ENCODE measurements at places on chromosomes 1 and 21.

DNA sequence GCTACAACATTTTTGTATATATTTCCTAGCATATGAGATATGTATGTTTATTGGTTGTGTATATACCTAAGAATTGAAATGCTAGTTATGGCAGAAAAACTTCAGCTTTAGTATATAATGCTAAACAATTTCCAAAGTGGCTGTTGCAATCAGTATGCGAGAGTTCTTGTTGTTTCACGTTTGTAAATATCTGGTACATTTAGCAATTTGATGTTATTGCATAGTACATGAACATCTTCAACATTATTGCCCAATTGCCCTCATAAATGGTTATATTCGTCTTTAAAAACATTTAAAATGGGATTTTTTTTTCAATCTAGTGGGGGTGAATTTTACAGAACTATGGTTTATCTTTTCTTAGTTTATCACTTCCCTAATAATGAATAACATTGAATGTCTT is 86.2 kb upstream of the HP1BP3 start:
- no peak for DNase-seq

DNA sequence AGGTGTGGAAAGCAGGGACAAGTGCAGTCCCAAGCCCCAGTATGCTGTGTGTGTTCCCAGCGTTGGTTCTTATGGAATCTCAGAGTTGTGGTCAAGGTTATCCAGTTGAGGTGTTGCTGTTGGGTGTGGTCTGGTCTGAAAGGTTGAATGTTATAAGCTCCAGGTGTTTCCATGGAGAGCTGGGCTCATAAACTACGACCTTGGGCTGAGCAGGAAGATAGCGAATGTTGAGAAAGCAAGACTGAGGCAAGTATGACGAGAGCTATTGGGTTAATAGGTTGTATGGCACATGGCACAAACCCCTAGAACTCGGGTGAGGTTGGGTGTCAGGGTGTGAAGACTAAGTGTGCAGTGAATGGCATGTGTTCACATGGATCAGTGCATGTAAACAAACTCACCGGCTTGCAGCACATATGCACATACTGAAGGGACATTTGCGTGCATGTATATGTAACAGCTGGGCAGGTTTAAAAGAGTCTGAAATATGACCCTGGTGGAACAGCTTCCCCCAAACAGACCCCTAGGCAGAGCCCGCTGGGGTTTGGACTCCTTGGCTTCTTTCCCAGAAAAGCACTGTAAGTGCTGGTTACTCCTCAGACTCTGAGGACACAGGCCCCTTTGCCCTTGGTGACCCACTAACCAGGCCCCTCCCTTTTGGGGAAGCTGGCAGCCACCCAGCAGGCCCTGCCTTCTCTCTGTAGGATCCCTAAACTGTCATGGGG is 117.5 kb downstream of the NAV1 start:
- no peak for DNase-seq

DNA sequence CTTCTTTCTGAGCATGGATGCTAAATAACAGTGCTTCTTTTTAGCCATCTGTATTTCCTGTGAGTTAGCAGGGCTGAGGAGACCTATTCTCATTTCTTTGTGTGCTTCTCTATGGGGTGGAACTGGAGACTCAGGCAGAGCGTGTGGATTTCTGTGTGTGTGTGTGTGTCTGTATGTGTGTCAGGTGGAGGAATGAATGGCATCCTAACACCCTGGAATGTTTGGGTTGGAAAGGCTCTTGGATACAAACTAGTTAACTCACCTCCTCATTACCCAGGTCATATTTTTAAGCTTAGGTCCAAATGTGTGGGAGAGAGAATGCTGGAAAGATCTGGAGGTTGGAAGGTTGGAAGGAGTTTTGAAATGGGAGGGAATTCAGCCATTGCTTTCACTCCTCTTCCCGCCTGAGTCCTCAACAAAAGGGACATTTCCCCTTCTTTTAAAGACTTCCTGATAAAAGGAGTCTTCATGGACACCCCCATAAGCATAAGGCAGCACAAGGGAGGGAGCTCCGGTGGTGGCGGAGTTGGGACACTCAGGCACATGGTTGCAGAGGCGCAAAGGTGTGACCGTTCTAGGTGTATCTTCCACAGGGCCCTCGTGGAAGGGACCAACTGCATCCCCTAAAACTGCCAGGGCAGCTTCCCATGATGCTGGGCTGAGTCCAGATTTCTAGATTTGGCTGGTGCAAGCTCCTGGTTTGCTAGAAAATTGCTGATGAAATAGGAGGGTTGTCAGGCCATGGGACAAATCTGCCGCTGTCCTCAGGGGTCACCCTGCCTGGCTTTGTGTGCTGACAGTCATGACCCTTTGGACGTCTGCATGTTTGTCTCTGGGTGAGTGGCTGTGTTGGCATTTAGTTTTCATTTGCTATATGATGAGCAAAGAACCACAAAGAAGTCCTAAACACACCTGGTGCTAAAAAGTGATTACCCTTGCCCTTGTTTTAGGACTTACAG is 37.6 kb downstream of the MTARC1 start:
- DNase-seq = no peak

DNA sequence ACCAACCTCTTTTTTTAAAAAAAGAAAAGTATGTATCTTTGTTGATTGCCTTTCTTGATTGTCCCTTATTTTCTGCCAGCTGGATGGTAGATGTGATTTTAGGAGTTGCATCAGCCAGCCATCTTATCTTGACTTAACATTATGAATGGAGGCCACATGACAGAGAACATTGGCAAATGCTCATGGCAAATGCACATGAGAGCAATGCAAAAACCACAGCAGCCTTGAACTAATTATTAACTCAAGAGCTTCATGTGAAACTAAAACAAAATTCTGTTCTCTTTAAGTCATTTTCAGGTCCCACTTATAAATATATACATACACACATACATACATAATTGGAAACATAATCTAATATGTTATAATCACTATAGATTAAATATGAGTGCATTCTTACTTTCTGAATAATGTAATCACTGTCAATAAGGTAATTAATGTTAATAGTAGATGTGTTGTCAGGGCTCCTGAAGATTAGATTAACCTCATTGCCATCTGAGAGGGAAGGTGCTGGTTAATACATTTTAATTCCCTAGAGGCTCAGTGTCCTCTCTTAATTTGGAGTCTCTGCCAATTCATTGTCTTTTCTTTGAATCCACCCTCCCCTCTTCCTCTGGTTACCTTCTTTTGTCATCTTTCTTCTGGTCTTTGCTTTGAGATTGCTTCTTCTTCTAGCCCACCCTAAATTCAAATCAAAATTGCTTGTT is 962.2 kb downstream of the ADGRL2 start:
- DNase-seq = no peak

DNA sequence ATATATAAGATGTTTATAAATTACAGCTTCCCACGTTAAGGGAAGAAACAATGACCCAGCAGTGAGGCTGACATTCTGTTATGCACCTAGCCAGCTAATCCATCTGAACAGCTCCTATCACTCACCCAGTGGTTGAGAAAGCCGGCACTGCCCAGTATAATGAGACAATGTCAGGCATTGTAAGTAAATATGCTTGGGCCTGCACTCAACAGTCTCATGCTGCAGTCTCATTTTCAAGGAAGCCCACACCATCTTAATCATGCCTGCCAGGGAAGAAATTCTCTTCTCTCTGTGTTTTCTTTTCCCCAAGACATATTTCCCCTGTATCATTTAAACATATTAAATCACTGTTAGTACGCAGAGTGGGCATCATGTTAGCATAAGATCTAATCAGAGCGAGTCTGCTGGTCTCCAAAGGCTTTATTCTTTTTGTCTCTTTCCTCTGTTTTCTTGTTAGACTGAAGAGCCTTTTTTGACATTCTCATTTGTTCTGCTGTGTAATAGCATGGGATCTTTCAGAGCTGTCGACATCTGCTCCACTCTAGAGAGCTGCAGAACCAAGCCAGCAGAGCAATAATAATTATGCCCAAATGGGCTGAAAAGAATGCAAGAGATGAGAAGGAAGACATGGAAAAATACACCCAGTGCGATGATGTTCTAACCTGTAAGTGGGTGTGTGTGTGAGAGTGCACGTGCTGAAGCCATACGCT is 67.6 kb upstream of the SLC22A15 start:
- no peak for DNase-seq

DNA sequence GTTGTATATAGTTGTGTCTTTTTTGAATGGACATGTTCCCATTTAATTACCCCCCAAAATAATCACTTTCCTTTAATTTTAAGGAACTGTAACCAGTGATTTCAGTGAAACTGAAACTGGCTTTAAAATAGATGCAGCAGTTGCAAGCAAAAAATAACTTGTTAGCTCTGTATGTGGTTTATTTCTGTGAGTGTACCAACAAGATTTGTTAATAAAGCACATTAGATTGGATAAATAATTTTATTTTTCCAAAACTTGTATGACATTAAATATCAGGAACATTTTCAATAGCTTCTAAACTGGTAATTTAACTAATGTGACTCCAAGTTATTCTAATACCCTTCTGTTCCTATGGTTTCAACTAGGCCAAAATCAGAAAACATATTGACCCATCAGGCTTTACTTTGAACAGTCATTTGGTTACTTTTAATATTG is 184.3 kb upstream of the CACYBP start:
- DNase-seq = no peak

DNA sequence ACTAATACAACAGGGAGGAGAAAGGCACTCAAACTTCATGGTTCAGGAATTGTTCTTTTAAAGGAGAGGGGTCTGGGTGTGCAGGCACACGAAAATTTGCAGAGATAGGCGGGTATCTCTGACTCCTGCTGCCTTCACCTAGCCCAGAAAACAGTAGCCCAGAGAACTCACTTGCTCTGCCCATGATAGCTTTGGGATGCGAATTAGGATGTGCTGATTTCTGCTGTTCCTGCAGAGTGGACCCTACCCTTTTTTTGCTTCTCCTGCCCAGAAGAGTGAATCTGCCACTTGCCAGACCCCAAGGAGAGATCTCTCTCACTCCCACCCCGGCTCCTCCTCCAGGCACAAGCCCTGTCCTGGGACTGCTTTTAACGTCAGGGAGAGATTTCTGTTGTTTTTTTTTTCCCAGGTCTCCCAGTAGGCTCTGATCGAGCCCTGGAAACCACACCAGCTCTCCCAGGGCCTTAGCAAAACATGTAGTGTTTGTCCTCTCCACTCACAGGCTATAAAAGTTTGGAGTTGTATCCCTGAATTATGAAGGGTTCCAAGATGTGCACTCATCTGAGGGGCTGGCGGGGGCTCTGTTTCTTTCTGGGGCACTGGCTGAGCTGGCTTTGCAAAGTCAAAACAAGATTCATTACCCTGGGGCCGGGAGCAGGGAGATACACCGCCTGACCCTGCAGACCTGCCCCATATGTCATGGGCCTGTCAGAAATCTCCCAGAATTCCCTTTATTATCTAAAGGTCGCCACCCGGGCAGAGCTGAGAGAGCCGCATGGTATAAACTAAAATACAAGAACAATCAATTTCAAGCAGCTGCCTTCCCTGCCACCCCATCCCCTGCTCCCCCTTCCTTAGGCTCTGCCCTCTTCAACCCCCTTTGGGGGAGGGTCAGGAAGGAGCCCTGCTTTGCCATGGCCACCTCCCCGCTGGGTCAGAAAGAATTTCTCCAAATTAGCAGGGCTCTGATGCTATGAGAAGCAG is 17.9 kb downstream of the PLXNA2 start:
- no peak for DNase-seq

DNA sequence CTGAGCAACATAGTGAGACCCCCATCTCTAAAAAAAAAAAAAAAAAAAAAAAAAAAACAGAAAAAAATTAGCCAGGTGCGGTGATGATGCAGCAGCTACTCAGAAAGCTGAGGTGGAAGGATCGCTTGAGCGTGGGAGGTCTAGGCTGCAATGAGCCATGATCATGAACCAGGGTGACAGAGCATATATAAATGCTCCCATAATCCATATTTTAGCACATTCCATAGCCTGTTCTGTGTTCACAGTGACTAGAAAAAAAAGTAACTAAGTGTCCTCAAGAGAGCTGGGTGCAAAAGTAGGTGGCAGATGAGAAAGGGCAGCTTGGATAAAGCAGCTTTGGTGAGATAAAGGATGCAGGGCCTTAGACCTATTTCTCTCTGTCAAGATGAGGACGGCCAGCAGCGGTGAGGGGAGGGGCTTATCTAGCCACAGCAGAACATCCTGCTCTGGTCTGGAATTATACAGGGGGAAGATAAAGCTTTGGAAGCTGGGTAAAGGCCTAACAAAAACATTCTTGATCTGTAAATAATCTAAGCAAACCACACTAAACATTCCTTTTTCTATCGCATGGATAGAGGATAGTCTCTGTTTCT is 205.3 kb downstream of the DAB1 start:
- DNase-seq = no peak

GRCh38 chr1:51156752-51157151 is 54.7 kb downstream of the C1orf185 start:
- no peak for DNase-seq

DNA sequence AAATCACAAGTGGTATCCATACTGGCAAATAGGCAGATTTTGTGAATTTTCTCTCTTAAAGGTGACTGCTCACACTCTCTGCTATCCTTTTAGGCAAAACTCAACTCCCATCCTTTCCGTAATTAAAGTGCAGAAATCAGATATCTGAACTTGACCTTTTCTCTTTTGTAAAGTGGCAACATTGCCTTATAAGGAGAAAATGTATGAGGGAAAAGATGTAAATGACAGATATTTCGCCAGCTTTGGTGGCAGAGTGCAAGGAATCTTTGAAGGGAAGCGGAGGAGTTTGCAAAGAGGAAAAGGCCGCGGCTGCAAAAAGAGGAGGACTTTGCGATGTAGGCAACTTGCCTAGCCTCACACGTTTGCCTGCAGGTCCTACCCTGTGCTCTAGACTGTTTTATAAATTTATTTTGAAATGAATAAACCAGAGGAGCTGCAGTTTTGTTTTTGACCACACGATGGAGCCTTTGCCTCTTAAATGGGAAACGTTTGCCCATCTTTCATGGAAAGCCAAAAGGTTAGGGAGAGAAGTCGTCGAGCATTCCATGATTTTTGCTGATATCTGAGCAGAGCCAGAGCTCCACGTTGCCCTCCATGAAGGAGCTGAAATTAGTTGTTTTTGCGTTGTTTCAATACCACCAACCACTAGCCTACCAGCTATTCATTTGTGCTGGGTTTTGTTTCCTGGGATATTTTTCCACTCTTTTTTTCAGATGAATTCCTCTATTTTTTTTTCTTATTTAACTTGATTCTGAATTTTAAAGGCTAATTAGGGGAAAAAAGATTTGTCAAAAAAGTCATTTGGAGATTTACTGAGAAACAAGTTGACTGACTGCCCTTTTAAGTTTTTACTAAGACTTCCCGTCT is 242.3 kb downstream of the LMX1A start:
- DNase-seq = no peak
